ENCODE measurements at places on chromosomes 7 and 10.

DNA sequence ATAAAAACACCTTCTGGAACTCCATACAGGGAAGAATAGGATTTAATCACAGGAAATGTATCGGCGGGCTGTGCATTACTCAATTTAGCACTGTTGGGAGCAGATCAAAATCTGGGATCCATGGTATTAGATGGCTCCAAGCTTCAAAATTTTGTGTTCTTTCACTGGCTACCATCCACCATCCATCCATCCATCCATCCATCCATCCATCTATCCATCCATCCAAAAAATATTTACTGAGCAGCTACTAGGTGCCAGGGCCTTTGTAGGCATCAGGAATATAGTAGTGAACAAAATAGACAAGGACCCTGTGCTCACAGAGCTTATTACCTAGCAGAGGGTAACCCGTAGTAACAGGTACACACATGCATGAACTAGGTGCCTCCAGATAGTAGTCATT, 280.2 kb downstream of the CCDC3 start:
- no peak for DNase-seq

DNA sequence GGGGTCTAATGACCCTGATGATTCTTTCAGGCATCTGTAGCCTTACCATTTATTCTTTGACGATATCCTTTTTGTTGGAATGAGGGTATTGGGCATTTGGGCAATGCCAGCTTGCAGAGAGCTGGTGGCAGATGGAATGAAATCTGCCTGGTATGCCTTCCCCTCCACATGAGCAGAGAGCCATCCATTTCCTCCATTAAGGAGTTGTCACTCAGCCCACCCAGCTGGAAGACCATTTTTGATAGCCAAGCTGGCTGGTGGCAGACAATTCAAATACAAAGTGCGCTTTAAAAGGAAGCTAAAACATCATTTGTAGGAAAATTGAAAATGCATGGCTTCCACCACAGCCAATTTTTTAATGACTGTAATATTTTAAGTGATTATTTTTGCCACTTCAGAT, 240.1 kb upstream of the SLC26A5 start:
- DNase-seq, result no peak

DNA sequence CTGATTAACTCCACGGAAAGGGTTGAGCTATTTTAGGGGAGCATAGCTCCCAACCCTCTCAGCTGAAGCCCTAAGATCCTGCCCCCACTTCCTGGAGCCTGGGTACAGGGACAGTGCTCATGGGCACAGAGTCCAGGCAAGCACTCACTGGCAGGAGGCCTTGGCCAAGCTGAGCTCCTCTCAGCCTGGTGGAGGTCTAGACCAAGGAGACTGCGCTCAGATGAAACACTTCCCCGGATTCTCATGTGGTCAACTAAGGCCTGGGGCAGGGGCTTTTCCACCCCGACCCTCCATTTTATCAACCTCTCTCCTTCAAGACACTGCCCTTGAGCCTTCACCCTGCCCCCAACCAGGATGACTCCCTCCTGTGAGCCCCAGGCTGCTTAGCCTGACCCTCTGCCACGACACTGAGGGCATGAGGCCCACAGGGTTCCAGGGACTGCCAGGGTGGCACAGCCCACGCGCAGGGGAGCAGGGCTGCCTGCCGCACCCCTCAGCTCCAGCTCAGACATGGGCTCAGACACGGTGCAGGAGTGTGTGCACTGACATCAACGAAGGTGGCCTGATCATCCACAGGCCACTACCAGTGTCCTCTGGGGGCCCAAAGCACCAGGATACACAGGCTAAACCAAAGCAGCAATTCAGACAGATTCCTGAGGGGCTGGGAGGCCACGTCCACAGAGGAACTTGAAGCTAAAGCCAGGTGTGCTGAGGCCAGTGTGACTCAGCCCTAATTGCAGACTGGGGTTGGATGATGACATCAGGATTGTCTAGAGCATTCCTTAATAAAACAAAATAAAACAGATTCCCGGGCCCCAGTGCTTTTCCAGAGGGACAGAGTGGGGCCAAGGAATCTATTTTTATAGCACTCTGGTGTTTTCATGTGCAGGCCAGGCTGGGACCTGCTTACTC, 18.8 kb downstream of the CHAT start:
- DNase-seq, result no peak

DNA sequence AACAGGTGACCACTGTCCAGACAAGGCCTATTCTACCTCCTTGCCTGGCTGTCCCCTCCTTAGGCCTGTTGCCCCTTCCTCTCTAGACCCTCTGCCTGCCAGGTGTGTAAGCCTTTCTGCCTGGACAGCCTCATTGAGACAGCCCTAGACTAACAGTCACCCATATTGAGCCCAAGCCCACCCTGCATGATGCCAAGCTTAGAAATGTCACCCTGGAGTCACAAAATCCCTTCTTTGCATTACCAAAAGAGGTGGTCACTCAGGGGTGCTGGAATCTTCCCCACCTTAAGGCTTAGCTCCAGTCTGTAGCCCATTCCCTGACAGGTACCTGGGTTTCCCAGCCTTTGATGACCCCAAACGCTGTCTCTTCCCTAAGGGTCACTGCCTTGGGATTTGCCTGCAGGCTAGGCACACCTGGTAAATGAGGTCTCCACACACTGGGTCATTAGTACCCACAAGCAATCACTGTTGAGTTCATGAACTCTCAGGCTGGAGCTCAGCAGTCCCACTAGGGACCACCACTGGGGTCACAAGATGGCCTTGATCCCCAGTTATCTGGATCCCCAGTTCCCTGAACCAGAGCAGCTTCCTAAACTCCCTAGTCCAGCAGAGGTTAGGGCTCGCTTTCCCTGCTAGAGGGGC, 54.9 kb upstream of the CAMK2B start:
- DNase-seq, result no peak

DNA sequence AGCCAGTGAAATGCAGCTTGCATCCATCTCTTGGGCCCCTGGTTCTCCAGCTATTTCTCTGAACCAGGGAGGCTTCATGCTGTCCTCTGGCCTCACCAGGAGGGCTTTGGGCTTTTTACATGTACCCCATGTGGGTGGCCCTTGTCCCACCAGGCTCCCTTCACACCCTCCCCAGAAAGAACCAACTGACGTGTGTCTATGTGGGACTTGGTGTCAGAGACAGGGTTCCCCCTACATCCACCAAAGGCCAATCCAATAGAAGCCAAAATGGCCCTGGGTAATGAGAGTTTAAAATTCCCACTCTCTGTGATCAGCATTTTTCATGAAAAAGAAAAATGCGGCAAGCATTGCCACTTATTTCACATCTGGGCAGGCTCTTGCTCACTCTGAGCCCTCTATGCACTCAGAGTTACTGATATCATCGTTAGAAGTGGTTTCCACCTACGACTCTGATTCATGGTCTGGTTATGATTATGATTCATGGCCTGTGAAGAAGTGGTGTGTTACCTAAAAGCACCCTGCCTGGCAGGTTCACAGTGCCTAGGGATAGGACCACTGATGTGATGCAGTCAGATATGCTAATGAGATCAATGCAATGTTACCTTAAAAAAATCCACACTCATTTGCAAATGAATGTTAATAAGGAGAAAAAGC, 133.5 kb downstream of the BUB3 start:
- no peak for DNase-seq

DNA sequence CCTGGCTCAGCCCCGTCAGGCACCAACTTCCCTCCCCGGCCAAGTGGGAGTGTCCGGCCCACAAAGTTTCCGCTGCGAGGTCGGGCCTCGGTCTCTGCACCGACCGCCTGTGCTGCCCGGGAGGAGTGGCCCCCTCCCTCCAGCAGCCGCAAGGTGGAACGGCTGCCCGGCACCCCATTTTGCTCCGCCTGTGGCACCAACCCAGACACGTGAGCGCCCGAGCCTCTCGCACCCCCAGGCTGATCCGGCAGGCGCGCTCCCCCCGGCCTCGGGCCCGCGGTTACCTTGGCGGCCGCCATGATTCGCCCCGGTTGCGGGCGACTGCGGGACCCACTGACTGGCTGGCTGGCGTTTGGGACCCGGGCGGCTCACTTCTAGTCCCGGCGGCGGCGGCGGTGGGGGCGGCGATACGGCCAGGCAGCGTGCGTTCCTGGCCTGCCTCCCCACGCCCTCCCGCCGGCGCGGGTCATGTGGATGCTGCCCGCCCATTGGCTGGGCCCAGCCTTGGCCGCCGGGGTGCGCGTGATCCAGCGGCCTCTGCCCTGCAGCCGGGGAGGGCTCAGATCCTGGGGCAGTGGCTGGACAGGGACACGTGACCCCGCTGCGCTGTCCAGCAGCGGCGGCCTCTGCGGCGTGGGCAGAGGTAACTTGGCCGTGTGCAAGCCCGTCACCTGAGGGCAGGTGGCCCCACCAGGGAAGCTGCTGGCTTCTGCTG, at the start of gene SLC25A13:
TSS of gene SLC25A13 (minus strand) at position 441 of the 715 bp plus-strand sequence. CDS start at position 299, 142 bp downstream.
- DNase-seq, result peak; percentile 90

- no peak for DNase-seq
Observed at GRCh38 chr7:39017369-39017915, 39.7 kb downstream of the POU6F2 start.

- no peak for DNase-seq
Observed at GRCh38 chr10:70759781-70760180, 25.4 kb downstream of the TBATA start.

Measured in large intestine (tissue), 12 donors.